Pulmonary artery endothelial cell (primary cell): ENCODE measurements at places on chromosomes 12 and 14. TPM values are rescaled to one million over a fixed set of nuclear protein-coding genes. Genes with fewer than 3 reads are reported as not detected.

The RAPGEF3 gene
- 17.0 and 35.8 TPM in 2 replicates for total RNA-seq

DNA sequence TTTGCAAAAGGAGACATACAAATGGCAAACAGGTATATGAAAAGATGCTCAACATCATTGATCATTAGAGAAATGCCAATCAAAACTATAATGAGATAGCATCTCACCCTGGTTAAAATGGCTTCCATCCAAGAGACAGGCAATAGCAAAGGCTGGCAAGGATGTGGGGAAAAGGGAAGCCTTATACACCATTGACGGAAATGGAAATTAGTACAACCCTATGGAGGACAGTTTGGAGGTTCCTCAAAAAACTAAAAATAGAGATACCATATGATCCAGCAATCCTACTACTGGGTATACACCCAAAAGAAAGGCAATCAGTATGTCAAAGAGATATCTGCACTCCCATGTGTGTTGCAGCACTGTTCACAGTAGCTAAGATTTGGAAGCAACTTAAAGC is 17.3 kb upstream of the CKAP4 start:
- DNase-seq: no peak

- DNase-seq: no peak
Observed at GRCh38 chr12:5232826-5233500, 189.3 kb downstream of the KCNA5 start.

The PRH2 gene
- total RNA-seq: not detected in 2 replicates

The IQSEC3 gene
- not detected in 2 replicates for total RNA-seq

DNA sequence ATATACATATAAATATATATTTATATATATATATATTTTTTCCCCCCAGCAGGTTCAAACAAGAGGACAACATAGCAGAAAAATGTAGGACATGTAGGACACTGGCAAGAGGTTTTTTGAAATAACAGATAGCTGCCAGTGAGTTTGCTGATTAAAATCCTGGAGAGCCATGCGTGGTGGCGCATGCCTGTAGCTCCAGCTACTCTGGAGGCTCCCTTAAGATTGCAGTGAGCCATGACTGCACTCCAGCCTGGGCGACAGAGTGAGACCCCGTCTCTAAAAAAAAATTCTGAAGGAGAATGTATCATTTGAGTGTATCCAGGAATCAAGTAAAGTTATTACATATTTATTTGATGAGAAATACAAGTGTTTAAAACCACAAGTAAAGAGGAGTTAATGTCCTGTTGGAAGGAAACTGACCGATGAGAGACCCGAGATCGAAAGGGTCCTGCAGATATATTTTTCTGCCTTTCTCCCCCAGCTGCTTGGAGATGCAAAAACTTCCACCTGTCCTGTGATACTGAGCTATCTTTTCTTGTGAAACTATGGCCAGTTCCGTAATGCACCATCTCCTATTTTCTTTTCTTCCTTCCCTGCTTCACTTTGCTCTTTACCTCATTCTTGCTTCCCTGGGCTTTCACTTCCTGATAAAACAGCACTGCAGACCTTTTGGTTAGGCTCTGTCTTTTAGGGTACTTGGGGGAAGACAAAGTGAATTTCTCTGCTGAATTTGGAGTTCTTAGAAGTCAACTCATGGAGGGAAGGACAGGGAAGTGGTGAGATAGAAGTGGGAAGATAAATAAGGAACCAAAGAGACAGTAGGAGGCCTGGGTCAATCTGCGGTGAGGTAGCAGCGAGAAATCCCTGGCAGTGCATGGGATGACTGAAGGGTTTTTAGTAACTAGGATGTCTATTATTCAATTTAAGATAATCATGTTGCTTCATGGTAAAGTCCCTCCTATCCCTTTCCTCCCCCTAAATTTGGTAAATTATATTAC is 41.2 kb upstream of the SLC2A13 start:
- DNase-seq: no peak

The PMCH gene
- total RNA-seq: 0.32 and 0.66 TPM in 2 replicates

DNA sequence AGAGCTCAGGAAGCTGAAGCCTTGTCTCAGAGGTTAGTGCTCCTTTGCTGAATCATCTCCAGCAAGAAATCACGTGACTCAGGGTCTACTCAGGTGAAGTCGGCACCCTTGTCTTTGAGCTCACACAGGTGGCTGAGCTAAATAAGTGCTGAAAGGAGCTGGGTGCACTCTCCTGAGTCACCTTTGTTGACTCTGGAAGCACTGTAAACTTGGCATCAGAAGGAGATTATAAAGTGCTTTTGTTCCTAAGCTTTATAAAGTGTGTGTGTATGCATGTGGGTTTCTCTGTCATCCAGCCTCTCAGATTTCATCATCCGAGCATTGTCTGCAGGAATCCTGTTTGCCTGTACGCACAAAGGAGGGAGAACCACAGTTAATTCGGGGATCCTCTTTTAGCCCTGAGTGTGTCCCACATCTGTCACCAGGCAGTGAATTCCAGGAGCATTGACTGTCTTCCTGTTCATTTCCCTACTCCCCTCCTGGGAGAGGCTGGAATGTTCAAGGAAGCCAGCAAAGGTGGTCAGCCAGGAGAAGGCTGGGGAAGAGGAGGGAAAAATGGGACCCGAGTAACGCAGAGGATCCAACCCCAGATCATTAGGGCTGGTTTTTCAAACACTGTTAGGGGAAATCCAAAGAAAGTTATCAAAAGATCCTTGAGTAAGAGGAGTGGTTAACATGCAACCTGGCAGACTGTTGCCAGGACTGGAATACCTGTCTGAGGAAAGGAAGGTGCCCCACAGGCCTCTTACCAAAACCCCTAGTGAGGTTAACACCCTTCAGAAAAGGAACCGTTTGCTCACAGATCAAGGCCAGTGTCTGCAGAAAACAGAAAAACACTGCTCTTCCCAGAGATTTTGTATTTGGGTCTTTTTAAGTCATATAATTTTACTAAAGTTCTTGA is 157.5 kb upstream of the HIF1A start:
- DNase-seq: no peak

DNA sequence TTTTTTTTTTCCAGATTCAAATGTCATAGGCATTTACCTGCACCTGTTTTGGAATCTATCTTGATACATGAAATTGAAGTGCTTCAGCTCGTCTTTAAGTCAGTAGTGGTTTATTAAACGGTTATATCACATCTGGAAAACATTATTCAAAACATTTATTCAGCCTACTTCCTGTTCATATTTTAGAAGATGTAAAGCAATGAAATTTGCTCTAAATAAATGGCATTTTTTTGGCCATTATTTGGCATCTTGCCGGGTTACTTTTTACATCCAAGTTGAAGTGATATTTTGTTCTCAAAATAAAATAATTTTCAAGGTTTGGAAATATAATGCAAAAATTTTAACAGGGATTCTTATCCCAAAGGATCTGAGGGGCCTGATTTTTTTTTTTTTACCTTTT is 103.1 kb downstream of the EML1 start:
- no peak for DNase-seq

GRCh38 chr12:102811110-102811737 is 105.8 kb downstream of the PAH start:
- no peak for DNase-seq

DNA sequence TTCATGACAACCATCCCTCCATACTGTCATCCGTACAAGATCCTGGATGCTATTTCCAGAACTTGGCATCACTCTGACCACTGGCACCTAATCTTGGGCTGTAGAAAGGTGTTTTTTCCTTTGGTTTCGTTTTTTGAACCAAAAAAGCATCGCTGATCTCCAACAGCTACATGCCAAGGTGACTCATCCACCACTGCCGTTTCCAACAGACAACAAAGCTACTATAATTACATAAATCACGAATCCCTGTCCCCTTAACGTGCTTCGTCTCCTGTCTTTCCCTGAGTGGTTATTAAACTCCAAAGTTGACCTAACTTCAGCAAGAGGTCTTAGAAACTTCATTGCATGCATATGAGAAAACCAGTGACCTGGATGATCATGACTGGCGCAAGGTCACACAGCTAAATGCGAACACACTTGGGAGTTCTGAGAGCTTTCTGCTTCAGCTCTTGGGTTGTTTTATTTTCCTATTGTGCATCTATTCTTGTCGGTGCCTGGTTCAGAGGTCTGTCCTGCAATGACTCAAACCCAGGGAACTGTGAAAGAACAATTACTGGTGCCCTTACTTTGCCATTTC is 99.9 kb downstream of the PPM1H start:
- DNase-seq: no peak

The PLBD1 gene
- total RNA-seq: 0.25 and 0.40 TPM in 2 replicates

GRCh38 chr14:83611906-83612390 is 1918.0 kb upstream of the FLRT2 start:
- no peak for DNase-seq

- no peak for DNase-seq
Observed at GRCh38 chr12:77998236-77998786, 167.6 kb downstream of the NAV3 start.

DNA sequence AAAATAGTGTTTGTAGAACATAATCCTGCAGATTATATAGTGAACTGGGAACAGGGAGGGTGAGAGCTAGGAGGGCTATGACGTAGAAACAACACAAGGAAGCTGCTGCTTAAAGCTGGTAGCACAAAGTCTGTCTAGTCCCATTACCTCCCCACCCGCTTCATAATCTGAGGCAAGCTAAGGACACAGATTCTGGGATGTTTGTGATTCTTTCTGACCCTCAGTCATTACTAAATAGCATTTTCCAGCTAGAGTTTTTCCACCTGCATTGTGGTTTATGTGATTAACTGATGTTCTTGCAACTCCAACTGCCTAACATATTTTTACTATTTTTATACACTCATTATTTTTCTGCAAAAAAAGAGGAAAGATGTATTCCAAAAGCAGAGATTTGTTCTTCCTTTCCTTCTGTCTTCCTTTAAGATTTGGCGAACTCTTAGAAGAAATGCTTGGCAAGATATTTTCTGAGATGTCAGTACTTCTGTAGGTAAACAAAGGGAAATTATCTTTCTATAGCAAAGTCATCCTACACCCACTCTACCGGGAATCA is 293.2 kb upstream of the FAR2 start:
- no peak for DNase-seq

DNA sequence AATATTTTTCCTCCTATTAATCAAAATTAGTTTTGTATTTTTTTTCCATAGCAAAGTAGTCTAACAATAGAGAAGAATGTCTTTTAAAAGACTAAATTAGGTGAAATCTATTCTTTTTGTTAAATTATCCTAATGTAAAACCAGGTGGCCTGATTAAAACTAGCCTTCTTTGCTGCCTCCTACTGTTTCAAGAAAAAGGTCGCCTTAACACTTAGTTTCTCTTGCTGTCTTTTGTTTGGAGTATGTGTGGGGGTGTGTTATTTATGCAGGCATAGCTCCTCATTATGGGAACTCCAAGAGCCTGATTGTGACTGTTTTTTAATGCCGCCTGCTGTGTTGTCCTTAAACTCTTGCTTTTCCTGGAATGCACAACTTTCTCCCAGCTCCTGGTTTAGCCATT is 855.3 kb downstream of the DIO2 start:
- no peak for DNase-seq

DNA sequence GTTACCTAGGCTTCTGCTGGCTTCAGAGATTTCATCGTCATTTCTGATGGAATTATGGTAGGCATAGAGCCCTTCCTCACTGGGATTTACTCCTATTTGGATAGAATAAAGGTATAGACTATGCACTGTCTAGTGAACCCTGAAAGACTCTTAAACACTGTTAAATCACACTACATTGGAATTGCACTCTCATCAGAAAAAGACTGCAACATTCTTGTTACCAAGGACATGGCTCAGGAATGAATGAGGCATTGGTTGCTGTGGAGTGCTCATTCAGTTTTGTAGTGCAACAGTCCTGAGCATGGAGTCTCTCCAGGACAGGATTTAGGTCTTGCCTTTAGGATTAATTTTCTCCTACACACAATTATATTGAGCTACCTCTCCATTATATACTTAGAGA is 483.0 kb downstream of the NRXN3 start:
- no peak for DNase-seq

DNA sequence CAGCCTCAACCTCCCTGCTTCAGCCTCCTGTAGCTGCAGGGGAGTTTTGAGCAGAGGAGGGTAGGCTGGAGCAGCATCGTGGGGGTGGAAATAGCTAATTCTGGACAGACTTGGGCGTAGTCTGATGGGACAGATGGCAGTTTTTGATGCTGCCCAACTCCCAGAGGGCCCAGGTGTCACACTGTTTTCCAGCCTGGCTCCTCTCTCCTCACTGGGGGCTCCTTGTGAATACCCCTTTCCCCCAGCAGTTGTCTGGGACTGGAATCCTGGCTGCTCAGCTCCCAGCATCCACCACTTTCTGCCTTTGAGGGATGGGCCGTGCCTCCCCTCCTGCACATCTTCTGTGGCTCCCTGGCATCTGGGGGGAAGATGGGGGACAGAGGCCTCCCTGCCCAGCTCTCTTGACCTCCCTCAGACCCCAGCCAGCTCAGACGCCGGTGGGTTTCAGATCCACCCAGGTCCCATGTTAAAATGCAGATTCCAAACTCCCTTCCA is 34.0 kb downstream of the SH2B3 start:
- no peak for DNase-seq

GRCh38 chr12:29133181-29133580 is 15.9 kb upstream of the FAR2 start:
- no peak for DNase-seq

DNA sequence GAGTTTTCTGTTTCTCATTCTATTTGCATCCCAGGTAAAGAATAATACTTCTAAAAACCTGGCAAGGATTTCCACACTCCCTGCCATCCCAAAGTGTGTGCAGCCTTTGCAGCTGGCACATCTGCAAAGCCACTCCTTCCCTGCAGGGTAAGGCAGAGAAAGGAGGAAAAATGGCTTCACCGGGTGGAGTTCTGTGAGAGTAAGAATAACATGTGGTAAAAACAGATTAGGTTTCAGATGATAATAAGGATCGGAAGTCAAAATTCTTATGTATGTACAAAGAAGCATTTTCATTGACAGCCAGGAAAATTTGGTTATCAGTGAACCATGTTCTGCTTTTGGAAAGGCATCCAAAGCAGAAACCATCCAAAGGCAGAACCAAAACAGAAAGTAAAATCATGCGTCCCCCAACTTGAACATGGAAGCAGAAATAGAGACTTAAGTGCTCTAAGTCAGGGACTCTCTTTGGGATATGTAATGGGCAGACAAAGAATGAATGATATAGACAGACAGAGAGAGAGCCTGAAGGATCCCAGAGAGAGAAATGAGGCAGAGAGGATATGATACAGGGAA is 192.6 kb upstream of the CCDC196 start:
- DNase-seq: no peak

DNA sequence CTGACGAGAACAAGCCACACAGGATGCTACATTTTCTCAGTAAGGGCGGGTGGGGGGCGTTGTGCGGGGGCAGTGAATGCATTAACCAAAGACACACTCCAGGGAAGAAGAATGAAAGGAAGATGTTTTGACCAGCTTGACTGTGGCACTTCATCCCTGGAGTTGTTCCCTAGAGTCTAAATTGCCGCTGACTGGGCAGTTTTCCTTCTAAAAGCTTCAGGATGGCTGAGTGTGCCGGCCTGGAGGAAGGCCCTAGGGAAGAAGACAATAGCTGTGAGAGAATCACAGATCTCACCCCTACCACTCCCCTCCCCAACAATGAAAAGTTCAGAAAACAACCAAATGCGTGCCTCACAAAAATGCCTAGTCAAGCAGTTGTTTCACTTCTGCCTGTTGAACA is 67.2 kb downstream of the NKX2-1 start:
- DNase-seq: no peak
